GM23338 (cell line): ENCODE measurements at places on chromosomes 3 and 15. TPM values are rescaled to one million over a fixed set of nuclear protein-coding genes. Genes with fewer than 3 reads are reported as not detected.

STARD9 gene
- polyA plus RNA-seq: 1.2 and 1.8 TPM in 2 replicates

CLASP2 gene
- 9.7 and 12.8 TPM in 2 replicates for polyA plus RNA-seq

KLHL6 gene
- polyA plus RNA-seq: 0.05 TPM in 1 of 2 replicates, not detected in the other

EXD1 gene
- polyA plus RNA-seq: not detected in 2 replicates

PTX3 gene
- polyA plus RNA-seq: 1.2 TPM in 2 replicates

EIF4E3 gene
- polyA plus RNA-seq: 5.8 and 6.0 TPM in 2 replicates
